Fibroblast of pulmonary artery (primary cell): ENCODE measurements at places on chromosomes 11 and 22.

- no peak for DNase-seq
Observed at GRCh38 chr22:45916515-45916914, 60.4 kb downstream of the WNT7B start.

DNA sequence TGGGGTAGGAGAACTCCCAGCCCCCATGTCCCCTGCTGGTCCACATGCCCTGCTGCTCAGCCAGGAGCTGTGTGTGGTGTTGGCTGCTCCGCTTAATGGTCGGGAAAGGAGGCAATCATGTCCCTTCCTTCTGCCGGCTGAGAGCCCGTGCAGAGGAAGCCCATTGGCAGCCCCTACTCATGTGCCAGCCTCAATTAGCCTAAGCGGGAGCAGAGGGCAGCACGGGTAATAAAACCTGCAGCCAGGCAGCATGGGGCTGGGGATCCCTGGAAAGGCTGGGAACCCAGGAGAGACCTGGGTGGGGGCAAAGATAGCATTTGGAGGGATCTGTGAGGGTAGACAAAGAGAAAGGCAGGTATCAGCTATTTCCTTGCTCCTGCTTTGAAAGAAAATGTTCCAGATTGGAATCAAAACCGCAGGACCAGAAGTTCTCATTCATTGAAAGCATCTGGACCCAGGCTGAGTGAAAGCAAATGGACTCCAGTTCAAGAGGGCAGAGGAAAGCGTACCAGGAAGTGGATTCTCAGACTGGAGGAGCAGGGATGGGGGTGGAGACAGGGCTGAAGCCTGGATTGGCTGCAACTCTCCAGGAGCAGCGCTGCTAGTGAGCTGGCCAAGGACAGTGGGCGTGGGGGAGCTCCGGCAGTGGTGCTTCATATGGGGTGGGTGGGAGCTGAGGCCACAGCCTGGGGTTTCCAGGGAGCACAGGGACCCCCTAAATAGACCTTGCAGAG is 103.4 kb upstream of the NECTIN1 start:
- DNase-seq, result no peak

DNA sequence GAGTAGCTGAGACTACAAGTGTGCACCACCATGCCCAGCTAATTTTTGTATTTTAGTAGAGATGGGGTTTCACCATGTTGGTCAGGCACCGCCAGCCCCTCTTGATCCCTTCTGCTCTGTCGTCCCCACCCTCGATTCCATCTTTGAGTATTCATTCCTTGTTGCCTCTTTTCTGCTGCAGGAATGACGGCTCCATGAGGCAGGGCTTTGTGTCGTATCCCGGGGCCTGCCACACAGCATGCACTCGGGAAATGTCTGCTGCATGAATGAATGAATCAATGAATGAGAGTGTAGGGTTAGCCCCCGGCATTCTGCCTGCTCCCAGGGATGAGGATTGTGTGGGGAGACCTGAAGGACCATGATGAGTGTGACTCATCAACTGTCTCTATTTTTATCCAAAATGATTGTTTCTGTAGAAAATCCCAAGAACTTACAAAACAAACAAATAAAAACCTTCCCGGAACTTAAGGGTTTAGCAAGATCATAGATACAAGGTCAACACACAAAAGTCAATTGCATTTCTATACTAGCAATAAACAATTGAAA is 54.6 kb upstream of the SLC22A12 start:
- peak; percentile 6 for DNase-seq

- no peak for DNase-seq
Observed at GRCh38 chr11:14956111-14956510, 16.0 kb downstream of the CALCA start.

DNA sequence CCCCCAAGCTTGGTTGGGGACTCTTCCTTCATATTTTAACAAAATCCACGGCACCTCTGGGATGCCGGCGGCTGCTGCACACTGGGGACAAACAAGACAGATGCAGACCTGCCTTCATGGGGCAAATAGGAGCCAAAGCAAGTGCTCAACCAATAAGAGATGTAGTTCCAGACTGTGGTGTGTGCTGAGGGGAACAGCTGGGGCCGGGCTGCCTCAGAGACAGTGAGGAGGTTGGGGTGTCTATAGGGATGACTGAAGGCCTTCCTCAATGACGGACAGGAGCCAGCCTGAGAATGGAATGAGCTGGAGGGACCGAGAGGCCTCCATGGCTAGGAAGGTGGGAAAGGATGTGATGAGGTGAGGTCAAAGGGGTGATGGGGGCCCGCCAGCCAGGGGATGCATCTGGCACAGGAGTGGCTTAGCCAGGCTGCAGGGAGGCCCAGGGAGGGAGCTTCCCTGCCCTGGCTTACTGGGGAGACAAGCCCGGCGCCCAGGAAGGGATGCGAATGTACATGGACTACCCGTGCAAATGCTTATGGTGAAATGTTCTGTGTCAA is 10.3 kb upstream of the CTSD start:
- DNase-seq, result no peak

DNA sequence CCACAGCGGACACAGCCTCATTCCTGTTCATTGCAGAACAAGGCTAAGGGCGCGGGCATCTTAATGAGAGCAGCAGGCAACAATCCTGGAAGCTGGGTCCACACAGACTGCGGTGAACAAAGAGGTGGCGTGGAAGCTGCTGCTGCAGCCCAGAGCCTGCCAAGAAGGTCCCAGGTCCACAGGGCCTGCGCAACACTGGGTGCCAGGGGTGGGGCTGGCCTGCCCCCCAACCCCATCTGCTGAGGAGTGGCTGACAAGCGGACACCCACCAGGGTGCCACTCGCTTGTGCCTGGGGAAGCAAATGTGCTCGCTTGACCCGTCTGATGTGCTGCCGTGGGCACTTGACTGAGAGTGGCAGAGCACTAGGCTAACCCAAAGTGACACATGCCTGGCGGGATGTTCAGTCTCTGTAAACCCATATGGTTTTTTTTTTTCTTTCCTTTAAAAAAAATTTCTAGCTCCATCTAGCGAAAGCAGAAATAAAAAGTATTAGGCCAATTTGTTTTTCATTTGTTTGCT is 83.2 kb upstream of the PITPNB start:
- DNase-seq, result peak; percentile 13

DNA sequence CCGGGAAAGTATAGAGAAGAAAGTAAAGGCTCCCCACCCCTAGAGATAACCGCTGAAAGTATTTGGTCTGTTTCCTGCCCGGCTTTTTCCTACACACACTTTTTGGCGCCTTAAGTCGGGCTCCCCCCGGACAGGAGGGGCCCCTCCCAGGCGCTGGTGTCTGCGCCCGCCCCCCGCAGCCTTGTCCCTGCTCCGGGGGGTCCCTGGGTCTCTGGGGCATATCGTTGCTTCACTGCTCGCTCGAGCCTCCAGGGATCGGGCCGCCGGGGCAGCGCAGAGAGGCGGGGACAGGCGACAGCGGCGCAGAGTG is 928 bp upstream of the CRACR2B start:
- no peak for DNase-seq

DNA sequence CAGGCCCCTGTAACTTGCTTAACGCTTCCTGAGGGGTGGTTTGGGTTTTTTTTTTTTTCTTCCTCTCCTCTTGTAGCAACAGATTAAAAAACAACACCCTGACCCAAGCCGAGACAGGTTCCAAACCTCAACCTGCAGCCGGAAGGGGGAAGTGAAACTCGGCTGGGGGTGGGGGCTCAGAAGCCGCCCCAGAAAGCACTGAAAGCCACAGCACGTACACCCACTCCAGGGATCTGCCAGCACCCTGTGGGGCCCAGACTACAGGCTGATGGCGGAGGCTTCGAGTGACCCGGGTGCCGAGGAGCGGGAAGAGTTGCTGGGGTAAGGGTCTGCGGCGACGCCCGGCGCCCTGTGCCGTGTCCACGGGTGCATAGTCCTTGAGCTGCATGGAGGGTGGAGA is at the start of gene LSP1:
LSP1 (plus strand) TSS at position 208 of the 400 bp plus-strand sequence; CDS start at position 269, 61 bp downstream.
- DNase-seq, result no peak

GRCh38 chr11:70270877-70271648 is 573 bp downstream of the PPFIA1 start:
- peak; percentile 73 for DNase-seq

DNA sequence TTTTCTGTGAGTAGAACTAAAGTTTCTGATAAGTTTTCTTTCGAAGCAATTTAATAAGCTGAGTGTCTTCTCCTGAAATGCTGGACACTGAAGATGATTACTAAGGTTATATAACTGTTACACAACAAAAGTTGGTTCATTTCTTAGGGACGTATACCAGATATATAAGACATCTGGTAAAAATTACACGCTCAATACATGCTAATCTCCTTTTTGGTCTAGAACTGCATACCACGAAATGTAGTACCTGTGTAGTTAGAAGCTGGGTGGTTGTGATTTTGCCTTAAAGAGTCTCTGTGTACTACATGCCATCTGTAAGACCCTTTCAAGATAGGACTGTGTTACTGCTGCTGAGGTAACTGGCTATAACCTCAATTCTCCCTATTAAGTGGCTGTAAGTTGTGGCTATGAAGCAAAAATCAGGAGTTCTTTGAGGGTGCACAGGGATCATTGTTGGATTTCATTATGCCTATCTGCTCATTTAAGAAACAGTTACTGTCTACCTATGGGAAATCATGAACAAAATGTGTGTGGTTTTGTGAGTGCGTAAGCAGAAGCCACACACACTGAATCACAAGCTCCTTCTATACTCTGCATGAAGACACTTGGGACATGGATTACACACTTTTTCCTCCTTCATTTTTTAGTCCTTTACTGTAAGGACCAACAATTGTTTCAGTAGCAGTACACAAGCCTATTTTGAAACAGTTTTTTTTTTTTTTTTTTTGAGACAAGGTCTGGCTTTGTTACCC is 195.9 kb downstream of the SWAP70 start:
- peak; percentile 29 for DNase-seq

DNA sequence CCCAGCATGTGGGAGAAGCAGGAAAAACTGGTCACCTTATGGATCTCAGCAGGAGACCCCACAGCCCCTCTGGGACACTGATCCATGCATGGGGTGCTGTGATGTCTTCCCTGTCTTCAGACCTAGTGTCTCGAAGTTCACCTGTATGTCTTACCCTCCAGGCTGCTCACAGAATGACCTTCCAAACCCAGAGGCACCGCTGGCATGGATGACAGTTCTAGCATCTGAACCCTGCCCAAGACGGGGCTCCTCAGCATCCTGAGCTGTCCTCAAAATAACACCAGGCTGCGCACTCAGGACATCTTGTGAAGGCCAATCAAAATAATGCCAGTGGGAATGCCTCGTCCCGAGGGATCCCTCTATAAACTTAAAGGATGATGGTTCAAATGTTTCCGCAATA is 824.9 kb downstream of the TBC1D22A start:
- no peak for DNase-seq

GRCh38 chr11:16180868-16181267 is 175.5 kb downstream of the SOX6 start:
- DNase-seq, result no peak

DNA sequence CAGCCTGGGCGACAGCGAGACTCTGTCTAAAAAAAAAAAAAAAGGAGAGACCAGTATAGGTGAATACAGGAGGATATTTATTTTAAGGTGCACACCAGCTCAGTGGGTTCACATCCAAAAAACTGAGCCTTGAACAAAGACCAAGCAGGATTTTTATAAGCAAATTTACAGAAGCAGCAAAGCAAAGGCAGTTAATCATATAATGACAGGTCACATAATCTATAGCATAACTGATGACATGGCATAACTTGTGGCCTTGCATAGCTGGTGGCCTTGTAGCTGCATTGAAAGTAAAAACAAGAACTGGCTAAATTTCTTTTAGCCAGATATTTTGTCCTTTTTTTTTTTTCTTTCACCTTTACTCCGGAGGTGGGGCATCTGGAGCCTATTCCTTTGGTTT is 2.7 kb upstream of the PLAAT3 start:
- DNase-seq, result no peak

- DNase-seq, result no peak
Observed at GRCh38 chr11:114736806-114737205, 58.5 kb downstream of the NXPE2 start.

DNA sequence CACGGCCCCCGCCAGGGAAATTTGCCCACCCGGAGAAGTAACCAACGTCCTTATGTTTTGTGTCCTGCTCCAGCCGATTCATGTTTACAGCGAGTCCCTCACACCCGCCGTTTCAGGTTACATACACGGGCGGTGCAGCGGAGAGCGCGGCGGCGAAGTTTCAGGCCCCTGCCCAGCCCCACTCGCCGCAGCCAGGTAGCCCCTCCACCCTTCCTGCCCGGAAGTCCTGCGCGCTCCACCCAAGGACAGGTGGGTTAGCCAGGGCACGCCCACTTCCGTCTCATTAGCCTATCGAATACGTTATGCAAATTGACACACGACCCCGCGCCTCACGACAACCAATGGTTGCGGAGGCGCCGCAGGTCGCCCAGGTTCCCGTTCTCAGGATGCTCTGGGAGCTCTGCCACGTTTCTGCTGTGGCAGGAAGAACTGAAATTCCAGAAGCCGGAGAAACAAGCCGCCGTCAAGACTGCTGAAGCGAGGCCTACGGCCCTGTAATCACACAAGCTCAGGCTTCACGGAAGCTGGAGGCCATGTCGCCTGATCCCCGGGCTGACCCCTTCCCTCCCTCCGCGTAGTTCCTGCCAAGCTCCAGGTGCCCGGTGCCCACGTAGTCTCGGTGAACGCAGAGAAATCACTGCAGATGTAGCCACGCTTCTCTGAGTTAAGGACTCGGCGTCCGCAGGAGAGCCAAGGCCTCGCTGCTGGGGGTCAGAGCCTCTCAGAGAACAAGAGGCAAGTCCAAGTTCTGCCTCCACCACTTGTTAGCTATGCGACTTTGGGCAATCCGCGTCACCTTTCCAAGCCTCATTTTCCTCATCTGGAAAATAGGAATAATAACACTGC is 22.4 kb upstream of the MYH9 start:
- peak; percentile 53 for DNase-seq

GRCh38 chr11:111330234-111330893 is 32.0 kb downstream of the POU2AF3 start:
- DNase-seq, result no peak

- DNase-seq, result no peak
Observed at GRCh38 chr22:20031732-20032406, 11.0 kb downstream of the TANGO2 start.

GRCh38 chr22:45455621-45456020 is 42.1 kb downstream of the RIBC2 start:
- no peak for DNase-seq

- no peak for DNase-seq
Observed at GRCh38 chr11:120917559-120918239, 106.2 kb upstream of the TBCEL start.

GRCh38 chr22:24981656-24982055 is 29.1 kb downstream of the KIAA1671 start:
- DNase-seq, result no peak

- DNase-seq, result peak; percentile 71
Observed at GRCh38 chr11:8263769-8264410, at the start of gene LMO1. Gene LMO1, minus strand, starts transcription at chr11:8263878. Its CDS starts 516 bp downstream, at chr11:8263362.

DNA sequence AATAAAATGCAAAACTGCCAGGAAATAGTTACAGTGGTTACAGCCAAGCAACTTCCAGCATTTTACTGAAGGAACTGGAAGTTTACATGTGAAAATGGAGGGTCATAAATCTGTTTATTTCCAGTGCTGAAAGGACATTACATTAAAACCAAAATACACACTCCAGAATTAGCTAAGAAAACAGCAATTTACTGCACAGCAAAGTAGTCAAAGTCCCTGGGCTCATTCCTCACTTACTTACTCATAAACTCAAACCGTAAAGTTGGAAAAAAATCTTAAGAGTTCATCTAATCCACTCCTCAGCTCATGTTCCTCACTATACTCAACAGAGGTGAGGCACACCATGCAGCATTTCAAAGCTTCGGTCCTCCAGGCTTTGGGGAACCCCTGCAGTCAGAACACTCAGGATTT is 17.4 kb downstream of the CTSC start:
- DNase-seq, result peak; percentile 40

GRCh38 chr11:92822410-92822809 is 147.0 kb upstream of the MTNR1B start:
- DNase-seq, result no peak
